Stimulated activated CD8-positive, alpha-beta memory T cell treated with anti-CD3 and anti-CD28 coated beads, Interleukin-4, amount 100 ng/mL, for 24 hours (primary cell): ENCODE measurements at places on chromosomes 3 and 15.

GRCh38 chr3:185586686-185587039, 568 bp downstream of the SENP2 start:
- no peak for DNase-seq

- no peak for DNase-seq
These were observed 454.0 kb upstream of the ARHGEF26 start for GRCh38 chr3:153666991-153667740.

DNA sequence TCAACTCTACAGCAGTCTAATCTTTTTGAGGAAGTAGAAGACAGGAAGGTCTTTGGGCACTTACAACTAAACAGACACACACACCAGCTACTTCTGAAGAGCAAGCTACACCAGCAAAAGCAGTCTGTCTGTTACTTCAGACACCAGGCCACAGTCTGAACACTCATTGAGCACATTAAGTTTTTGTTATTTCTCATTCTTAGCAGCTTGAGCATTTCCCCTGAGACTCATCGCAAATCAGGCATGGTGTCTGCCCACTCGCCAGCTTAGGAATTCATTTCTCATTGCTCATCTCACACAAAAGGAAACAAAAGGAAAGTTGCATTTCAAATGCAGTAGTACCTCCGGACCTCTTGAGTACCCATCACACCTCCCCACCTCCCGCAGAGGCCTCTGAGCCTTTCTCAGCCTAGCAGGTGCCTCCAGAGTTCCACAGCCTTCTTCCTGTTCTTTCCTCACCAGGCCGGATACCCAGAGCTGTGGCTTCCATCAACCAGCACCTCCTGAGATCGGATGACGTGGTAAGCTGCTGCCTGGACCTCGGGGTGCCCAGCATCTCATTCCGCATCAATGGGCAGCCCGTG, 302.0 kb downstream of the RYR3 start:
- DNase-seq, result no peak

DNA sequence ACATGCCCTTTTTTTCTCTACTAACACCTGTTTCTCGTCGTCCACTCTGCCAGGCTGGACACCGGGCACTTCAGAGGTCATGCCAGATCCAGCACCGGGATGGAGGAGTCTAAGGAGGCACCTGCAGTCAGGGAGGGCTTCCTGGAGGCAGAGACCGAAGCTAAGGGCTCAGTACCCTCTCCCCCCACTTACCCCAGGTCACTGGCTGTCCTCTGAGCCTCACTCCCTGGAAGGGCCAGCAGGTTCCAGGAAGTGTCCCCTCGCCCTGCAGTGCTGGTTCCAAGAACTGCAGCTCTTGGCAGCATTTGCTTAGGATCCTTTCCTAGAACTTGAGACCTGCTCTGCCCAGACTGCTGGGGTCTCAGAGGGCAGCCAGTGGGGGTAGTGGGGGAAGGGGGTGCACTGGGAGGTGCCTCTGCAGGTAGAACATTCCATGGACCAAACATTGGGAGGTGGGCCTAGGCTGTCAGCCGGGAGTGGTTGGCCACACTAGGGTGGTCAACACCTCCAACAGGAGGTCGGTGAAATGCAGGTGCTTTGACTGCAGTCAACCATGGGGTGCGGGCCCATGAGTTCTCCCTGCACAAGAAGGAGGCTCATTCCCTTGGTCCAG, 11.3 kb downstream of the CISH start:
- DNase-seq, result no peak

GRCh38 chr15:61032600-61033286, 196.4 kb downstream of the RORA start:
- no peak for DNase-seq

GRCh38 chr3:150623945-150624344, 20.8 kb downstream of the SELENOT start:
- no peak for DNase-seq

DNA sequence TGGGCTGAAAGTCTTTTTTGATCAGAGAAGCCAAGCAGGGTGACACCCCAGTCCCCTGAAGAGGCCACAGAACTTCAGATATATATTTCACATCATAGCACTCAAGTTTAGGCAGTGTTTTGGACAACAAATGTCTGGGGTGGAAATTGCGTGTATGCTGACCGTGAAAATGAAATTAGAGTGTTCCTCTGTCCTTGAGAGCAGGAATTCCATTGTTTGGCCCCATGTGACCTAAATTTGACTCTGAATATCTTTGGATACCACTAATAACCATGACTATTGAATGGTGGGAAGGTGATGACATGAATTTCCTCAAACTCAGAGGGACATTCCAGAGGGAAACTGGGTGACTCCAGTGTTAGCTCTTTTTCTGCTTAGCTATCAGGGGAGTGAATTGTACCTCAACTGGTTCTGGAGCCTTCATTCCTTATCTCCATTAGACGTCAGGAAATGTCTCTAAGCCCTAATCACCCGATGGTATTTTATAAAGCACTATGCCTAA, 263.5 kb upstream of the RASGRP1 start:
- no peak for DNase-seq

GRCh38 chr3:168714609-168715240, 619.0 kb upstream of the GOLIM4 start:
- no peak for DNase-seq

GRCh38 chr3:166897811-166898210, 482.3 kb downstream of the ZBBX start:
- DNase-seq, result no peak

DNA sequence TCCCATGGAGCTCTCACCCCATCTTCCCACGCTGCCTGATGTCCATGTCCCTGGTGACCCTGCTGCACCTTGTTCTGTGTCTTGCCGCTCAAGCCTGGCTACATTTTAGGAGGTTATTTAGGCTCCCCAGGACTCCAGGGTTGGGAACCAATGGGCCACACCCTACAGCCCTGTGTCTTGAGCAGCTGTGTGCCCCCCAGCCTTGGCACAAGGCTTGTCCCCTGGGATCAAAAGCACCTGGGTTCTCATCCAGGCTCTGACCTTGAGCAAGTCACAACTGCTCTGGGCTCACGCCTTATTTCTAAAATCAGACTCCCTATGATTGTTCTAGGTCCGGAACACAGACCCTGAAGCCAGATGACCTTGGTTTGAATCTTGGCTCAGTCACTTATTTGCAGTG, 14.1 kb downstream of the SPSB4 start:
- no peak for DNase-seq

DNA sequence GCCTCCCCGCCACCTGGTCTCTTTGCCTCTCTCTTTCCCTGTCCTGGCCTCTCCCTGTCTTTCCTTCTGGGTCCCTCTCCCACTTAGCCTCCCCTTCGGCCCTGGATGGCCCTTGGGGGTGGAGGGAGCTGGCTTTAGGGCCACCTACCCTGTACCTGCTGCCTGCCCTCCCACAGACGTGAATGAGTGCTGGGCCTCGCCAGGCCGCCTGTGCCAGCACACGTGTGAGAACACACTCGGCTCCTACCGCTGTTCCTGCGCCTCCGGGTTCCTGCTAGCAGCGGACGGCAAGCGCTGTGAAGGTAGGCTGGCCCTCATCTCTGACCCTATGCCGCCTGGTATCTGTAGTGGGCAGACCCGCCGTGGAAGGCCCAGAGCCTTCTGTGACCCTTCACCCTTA, 80.7 kb downstream of the FBLN2 start:
- no peak for DNase-seq

DNA sequence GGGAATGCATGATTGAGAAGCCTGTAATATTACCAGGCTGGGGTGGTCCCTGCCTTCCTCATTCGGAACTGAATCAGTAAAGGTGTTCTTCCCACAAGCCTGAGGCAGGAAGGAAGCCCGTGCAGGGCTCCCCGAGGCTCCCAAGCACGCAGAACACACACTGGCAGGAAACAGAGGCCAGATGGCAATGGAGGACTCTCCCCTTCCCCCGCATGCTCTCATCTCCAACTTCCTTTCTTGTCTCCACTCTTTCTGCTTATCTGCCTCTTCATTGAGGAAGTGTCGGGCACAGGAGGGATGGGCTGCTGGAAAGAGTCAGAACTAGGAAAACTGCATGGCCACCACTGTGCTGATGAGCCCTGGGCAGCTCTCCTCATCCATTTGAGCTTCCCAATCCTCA, 123.5 kb downstream of the NUP210 start:
- DNase-seq, result no peak

GRCh38 chr3:113436809-113437208, 4.5 kb downstream of the CFAP44 start:
- no peak for DNase-seq

DNA sequence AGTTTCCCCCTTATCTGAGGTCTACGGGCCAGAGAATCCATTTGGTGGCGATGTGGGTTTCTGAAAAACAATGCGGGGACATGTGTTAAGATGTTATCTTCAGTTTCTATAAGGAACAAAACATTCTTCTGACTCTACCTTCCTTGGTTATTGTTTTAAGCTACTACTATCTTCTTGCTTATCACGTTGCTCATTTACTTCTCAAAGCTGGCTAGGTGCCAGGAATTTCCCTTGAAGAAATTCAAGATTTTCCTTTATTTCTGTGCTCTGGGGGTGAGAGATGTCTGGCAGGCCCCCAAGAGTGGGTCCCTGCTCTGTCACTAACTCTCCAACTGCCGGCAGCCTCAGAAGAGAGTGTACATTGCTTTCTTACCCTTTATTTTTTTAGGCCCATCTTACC, 119.8 kb downstream of the RYR3 start:
- no peak for DNase-seq

- DNase-seq, result no peak
These were observed 108.8 kb upstream of the CRBN start for GRCh38 chr3:3288255-3288654.
